ENCODE measurements at places on chromosomes 7 and 10.

DNA sequence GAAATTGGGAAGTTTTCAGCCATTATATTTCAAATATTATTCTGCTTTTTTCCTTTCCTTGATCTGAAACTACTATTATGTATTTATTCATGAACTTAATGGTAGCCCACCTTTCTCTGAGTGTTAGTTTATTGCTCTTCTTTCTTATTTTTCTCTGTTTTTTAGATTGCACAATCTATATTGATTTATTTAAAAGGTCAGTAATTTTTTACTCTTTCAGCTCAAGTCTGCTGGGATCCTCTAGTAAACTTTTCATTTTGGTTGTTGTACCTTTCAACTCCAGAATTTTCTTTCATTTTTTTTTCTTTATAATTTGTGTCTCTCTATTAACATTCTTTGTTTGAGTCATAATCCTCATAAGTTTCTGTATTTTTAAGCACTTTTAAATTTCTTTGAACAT is 529.4 kb upstream of the POT1 start:
- DNase-seq: no peak

GRCh38 chr7:81846398-81846797 is 76.6 kb upstream of the HGF start:
- peak; percentile 22 for DNase-seq

DNA sequence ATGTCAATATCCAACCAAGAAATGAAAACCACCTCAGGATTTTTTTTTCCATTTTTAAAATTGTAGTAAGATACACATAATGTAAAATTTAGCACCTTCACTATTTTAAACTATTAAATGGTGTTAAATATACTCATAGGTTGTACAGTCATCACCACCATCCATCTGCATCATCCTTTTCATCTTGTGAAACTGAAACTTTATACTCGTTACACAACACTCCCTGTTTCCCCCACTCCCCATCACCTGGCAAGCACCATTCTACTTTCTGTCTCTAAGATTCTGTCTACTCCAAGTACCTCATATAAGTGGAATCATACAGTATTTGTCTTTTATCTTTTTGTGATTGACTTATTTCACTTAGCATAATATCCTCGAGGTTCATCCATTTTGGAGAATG is 335.2 kb upstream of the NPSR1 start:
- no peak for DNase-seq

- no peak for DNase-seq
Measured at GRCh38 chr7:2070151-2070763, 162.5 kb downstream of the MAD1L1 start.

GRCh38 chr10:20257422-20257821 is 441.2 kb downstream of the PLXDC2 start:
- no peak for DNase-seq

GRCh38 chr10:68153473-68154210 is 44.4 kb downstream of the MYPN start:
- peak; percentile 76 for DNase-seq

All from kidney (tissue), 22 donors.